ENCODE measurements at places on chromosomes 2 and 18. TPM values are rescaled to one million over a fixed set of nuclear protein-coding genes. Genes with fewer than 3 reads are reported as not detected.

The RALB gene
- 18.5 TPM for total RNA-seq

The TUBA3E gene
- not detected for total RNA-seq

The GKN2 gene
- total RNA-seq, result not detected

The EVX2 gene
- total RNA-seq, result not detected

The CCDC148 gene
- total RNA-seq, result 0.39 TPM

The CIDEA gene
- total RNA-seq, result not detected

The DSG1 gene
- 0.29 TPM for total RNA-seq

The RTP5 gene
- total RNA-seq, result not detected

The CHAC2 gene
- 2.9 TPM for total RNA-seq

The CRYGD gene
- not detected for total RNA-seq

The SLC8A1 gene
- total RNA-seq, result 8.4 TPM

The SNORC gene
- 11.6 TPM for total RNA-seq

The C1GALT1C1L gene
- not detected for total RNA-seq

The TUBB8B gene
- total RNA-seq, result 0.30 TPM

The MROH2A gene
- total RNA-seq, result 0.49 TPM

The TCF23 gene
- total RNA-seq, result not detected

The BMP10 gene
- total RNA-seq, result 4.5 TPM

The EMILIN1 gene
- 26.1 TPM for total RNA-seq

The DTYMK gene
- 10.2 TPM for total RNA-seq

The GFPT1 gene
- total RNA-seq, result 29.8 TPM

The ADD2 gene
- total RNA-seq, result not detected

The IL36RN gene
- not detected for total RNA-seq

The ABCG8 gene
- 83.0 TPM for total RNA-seq

The TTC27 gene
- 7.1 TPM for total RNA-seq

The TRIM43 gene
- not detected for total RNA-seq

The CFAP65 gene
- not detected for total RNA-seq

The ICOS gene
- not detected for total RNA-seq

The C2orf80 gene
- not detected for total RNA-seq

The RPL37A gene
- 383 TPM for total RNA-seq

The C1QL2 gene
- total RNA-seq, result not detected

The PLGLB1 gene
- 189 TPM for total RNA-seq

The GKN1 gene
- not detected for total RNA-seq
